ENCODE measurements at places on chromosomes 13 and 19.

DNA sequence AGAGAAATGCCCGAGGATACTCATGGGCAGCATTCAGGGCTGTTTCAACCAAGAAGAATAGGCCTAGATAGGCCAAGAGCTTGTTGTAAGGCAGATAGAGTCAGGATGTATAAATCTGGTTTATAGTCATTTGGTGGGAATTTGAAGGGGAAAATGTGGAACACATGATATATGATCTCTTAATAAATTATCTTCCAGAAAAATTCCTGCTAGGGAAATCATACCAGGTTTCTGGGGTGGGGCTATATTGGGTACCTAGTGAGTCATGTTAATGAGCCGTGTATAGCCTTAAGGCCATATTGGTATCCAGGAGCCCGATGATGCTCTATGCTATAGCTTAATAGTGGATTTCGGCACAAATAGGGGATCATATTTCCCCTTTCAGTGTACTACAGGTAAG lies 51.5 kb upstream of the HTR2A start:
- no peak for DNase-seq

DNA sequence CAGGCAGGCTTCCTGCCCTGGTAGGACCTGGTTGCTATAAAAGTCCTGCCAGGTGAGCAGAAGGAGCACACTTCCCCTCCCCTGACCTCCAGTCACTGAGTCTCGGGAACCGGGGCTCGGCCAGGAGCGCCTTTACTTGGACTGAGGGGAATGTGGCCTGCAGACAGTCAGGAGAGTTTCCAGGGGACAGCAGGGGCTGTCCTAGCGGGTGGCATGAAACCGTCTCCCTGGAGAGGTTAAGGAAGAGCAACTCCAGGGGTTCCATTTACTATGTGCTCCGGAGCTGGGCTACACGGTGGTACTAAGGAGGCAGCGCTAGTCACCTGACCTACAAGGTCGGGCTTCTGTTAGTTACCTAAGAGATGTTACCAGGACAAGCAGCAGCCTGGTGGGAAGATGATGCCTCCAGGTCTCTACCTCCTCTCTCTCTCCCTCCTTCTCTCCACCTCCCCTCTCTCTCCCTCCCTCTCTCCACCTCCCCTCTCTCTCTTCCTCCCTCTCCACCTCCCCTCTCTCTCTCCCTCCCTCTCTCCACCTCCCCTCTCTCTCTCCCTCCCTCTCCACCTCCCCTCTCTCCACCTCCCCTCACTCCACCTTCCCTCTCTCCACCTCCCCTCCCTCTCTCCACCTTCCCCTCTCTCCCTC lies 4.1 kb upstream of the CNOT3 start:
- DNase-seq: no peak

- no peak for DNase-seq
These were observed 224.2 kb downstream of the RGCC start for GRCh38 chr13:41681587-41681986.

GRCh38 chr13:27562457-27562856 lies 57.9 kb downstream of the LNX2 start:
- DNase-seq: no peak

DNA sequence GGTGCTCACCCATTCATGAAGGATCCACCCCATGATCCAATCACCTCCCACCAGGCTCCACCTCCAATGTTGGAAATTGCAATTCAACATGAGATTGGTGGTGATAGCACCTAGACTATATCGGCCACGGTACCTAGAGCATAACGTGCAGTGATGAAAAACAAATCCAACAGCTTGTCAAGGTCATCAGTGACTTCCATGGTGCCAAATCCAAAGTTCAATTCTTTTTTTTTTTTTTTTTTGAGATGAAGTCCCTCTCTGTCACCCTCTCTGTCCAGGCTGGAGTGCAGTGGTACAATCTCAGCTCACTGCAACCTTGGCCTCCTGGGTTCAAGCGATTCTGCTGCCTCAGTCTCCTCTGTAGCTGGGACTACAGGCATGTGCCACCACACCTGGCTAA lies 17.1 kb upstream of the ACP7 start:
- DNase-seq: no peak

DNA sequence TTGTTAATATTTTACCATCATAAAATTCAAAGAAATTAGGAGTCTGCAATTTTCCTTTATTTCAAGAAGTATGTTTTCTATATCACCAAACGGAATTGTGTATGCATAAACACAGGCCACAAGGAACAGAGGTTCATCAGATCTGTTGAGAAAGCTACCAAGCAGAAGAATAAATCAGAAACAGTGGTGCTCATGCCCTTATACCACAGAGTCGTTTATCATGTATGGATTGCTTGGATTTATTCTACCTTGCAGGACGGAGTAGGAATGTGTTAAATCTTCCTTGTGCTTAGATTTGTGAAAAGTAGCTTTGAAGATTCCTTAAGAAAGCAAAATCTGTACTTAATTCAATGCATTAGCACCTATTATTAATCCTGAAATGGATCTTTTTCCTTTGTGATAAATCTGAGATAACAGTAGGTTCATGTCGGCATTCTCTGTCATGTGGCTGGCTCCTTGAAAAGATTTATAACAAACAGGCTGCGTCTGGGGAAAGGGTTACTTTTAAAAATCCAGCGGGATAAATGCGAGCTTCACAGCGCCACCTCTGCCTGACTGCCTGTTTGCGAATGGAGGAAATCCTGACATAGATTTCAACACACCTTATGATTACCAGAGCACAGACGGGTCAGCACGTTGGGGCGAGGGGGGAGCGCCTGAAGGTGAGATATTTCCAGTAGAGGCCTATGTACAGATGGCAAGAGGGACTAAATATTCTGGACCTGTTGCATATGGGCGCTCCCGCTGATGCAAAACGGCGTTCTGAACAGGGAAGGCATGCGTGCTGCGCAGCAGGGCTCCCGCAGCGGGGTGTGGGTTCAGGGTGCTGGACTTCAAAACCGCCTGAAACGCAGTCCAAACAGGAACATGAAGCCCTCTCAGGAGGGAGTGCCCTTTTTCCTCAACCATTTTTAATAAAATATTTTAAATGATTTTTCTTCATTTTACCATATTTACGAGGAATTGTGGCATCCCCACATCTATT lies 445.5 kb upstream of the SGCG start:
- DNase-seq: no peak

- no peak for DNase-seq
These were observed 190.5 kb upstream of the SOX21 start for GRCh38 chr13:94902722-94903407.

DNA sequence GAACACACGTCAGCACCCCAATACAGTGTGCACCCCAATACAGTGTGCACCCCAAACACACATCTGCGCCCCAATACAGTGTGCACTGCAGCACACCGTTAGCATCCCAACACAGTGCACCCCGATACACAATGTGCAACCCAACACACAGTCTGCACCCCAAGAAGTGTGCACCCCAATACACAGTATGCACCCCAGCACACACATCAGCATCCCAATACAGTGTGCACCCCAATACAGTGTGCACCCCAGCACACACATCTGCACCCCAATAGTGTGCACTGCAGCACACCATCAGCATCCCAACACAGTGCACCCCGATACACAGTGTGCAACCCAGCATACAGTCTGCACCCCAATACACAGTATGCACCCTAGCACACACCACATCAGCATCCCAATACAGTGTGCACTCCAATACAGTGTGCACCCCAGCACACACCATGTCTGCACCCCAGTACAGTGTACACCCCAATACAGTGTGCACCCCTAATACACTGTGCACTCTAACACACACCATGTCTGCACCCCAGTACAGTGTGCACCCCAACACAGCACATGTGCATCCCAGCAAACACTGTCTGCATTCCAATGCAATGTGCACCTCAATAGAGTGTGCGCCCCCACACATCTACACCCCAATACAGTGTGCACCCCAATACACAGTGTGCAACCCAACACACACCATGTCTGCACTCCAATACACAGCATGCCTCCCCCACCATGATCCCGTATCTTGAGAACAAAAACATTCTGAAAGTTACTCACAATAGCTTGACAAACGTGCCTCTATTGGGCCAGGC lies 855 bp upstream of the CARS2 start:
- no peak for DNase-seq

- DNase-seq: no peak
These were observed 438 bp downstream of the PRKCSH start for GRCh38 chr19:11435833-11436313.

- DNase-seq: no peak
These were observed 43.2 kb downstream of the RCBTB2 start for GRCh38 chr13:48489666-48490065.

- no peak for DNase-seq
These were observed 635.6 kb upstream of the SLITRK5 start for GRCh38 chr13:87035526-87035925.

DNA sequence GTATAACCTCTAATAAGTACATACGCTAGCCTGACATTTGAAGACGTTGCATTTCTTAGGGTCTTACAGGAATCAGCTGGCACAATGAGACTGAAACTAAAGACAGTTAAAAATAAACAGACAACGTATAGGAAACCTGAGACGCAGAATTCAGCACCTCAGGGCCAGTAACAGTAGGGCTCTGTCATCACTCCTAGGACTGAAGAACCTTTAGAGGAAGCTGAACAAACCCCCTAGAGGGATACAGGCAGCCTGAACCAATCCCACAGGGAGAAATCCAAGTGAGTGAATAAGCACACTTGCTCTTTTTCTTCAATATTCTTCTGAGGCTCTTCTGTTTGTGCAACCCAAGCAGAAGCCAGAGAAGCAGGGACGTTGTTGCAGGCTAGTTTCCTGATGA lies 53.9 kb upstream of the KLHL1 start:
- DNase-seq: no peak

GRCh38 chr19:40639638-40639982 lies 38.4 kb downstream of the LTBP4 start:
- no peak for DNase-seq

DNA sequence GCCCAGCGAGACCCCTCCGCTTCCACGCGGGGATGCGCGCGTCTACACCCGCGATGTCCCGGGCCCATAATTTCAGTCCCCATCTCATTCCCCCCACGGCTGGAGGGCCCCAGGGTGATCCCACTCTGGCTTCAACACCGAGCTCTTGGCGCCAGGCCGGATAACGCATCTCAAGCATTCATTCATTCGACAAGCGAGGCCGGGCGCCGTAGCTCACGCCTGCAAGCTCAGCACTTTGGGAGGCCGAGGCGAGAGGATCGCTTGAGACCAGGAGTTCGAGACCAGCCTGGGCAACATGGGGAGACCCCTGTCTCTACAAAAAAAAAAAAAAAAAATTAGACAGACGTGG lies 5.9 kb downstream of the ANGPTL6 start:
- DNase-seq: no peak

DNA sequence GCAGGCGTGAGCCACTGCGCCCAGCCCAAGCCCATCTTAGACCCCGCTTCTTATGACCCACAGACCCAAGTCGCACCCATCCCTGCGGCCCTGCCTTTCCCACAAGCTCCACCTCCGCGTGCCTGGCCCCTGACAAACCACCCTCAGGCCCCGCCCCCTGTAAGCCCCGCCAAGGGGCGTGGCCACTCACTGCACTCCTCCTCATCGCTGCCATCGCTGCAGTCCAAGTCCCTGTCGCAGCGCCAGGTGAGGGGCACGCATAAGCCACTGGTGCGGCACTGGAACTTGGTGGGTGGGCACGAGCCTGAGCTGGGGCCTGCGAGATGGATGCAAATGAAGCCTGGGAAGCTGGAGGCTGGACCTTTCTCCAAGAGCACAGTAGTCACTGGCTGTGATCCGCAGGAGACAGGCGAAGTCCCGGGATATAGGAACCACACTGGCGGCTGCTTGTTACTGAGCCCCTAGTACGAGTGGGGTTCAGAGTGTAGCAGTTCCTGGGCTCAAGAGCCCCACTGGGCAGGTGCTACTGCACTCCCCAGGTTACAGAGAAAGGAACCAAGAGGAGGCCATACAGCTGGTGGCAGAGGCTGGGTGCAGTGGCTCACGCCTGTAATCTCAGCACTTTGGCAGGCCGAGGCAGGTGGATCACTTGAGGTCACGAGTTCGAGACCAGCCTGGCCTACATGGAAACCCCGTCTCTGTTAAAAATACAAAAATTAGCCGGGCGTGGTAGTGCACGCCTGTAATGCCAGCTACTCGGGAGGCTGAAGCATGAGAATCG lies 3.1 kb downstream of the CD320 start:
- peak; percentile 90 for DNase-seq

DNA sequence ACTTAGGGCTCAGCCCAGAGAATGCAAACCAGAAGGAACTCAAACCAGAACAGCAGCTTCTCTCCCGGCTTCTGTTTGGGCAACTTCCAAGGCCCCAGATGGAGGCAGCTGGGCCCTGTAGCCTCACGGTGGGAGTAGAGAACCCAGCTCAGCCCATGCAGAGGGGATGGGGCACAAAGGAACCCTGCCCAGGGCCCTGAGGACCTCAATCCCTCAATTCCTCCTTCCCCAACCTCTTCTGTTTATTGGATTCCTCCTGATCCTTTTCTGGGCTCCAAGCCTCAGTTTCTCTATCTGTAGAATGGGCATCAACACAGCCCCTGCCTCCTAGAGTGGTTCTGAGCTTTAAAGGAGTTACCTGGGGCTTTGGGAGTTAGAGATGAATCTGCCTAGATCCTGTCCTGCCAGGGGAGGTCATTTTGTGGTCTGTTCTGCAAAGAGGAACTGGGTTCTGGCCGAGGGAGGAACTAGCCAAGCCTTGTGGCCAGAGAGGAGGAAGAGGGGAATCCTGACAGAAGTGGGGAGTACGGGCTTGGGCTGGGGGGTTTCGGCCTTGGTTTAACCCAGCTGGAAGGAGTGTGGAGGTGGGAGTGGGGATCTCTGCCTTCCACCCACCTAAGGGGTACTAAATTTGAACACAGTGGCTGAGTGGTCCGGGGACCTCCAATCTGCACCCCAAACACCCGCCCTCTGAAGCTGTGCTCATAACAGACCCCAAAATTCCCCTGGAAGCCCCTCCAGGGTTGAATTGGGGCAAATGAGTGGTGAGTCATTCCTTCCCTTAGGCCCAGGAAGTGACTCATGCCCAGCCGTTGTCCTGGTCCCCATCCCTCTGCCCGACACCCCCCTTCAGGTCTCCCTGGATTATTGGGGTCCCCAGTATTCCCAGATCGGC lies 2.7 kb downstream of the ADGRE5 start:
- no peak for DNase-seq

DNA sequence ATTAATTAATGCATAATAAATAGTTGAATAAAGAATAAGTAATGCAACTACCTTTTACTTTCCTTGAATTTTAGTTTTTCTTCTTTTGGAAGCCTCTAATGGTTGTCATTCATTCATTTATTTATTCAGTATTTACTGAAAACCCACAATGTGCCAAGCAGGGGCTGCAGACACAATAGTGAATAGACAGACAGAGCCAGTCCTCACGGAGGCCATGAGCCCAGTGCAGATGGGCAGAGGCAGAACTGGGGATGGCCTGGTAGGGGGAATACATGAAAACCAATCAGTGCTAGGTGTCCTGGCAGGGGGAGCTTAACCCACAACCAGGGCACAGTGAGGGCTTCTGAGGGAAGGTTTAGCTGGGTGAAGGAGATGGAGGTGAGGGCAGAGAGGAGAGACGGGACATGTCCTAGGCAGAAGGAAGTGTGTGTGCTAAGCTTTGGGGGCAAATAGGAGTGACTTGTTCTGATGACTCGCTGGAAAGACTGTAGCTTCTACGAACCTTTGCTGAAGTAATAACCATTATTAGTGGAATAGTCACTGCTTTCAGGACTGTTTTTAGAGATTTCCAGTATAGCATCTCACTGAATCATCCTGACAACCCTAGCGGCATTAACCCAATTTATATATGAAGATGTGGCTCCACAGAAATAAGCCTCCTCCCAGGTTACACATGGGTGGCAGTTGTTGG lies 55.9 kb downstream of the ERCC5 start:
- no peak for DNase-seq
